ENCODE measurements at places on chromosomes 5 and 9.

GRCh38 chr5:169762338-169763095 is 125.4 kb downstream of the DOCK2 start:
- DNase-seq: no peak

GRCh38 chr5:125604104-125604503 is 819.1 kb upstream of the GRAMD2B start:
- DNase-seq: no peak

DNA sequence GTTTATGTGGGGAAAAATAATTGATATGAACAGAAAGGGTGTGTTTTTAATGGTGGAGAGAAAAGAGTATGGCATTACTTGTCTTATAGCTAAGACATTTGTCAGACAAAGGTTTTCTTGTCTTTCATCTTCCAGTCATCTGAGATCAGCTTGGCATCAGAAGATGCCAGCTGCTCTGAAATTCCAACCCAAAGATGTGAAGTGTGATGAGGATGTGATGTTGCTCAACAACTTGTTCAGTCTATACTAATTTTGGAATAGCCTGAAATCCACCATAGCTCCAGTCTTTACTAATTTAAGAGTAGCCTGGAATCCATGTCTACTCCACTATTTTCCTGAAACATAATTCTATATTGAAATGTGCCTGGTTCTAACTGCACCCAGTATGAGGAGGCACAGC is 182.3 kb downstream of the CFAP90 start:
- no peak for DNase-seq

DNA sequence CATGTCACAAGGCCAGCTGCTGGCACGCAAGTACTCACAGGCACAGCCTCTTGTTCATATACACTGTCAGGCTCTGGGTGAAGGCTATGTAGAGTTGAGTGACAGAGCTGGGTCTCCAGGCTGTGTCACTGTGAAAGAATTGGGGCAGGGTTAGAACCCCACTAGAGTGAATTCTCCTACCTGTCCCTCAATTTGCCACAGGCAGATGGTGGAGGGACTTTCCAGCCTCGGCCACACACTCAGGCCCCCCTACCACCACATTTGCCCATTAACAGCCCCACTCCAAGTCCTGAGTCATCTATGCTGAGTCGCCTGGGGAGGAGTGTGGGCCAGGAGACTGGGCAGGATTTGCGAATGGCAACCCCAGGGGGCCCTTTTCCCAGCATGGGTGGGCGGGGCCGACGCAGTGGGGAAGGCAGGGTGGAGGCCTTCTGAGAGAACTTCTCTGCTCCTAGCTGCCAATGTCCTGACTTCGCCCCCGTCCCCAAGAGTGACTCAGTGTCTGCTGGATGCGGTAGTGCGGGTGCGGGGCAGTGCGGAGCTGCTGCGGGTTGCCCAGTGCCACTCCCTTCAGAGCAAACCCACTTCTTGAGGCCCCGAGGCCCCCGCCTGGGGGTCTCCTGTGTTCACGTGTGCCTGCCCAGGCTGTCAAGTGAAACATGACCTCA is 50.3 kb upstream of the PSD2 start:
- peak; percentile 33 for DNase-seq

Data from midbrain (tissue), 1 donor.